CD4-positive, alpha-beta T cell treated with Interleukin-1 beta for 1 hour (primary cell): ENCODE measurements at places on chromosomes 4 and X.

- no peak for DNase-seq
Observed at GRCh38 chrX:78331708-78332107, 4.3 kb upstream of the CYSLTR1 start.

- no peak for DNase-seq
Observed at GRCh38 chr4:145047151-145047550, 50.8 kb downstream of the ANAPC10 start.

DNA sequence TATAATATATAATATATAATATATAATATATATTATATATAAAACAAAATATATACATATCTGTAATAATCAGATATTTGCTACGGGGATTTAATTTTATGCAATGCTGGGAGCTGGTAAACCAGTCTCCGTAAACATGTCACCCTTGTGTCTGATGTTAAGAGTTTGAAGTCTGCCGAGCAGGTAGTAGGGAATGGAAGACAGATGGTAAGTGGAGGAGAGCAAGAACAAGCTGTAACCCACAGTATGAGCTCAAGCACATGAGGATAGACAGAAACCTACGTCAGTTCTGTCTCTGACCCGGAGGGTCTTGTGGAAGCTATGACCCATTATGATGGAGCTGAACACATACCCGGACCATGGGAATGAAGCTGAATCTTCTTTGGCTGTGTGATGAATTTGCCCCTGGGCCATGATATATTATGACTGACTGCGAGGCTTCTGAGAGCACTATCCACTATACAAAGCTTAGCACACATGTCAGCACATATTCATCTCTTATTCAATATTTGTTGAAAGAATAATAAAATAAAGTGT lies 46.2 kb downstream of the TIGD2 start:
- no peak for DNase-seq

DNA sequence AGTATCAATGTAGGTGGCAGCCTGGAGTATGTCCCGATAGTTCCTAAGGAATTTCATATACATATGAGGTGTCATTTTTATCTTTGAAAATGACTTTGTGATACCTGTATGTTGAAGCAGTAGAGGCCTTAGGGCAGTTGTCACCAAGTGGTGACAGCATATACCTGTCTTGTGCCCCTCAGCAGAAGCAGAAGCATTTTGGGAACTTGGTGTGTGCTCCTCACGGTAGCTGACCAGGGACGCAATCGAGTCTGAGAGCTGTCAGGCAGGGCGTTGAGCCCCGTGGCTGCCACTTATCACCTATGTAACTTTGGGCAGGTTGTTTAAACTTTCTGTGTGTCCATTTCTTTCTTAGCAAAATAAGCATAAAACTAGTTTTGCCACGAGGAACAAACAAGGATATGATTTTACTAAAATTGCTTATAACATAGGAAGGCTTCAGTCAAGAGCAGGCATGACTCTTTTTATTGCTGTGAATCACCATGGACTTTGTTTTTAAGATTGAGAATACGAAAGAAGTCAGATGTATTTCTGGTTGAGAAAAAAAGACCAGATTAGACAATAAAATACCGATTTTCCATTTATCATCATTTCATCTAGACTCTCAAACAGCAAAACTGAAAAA lies 161.5 kb downstream of the CPE start:
- no peak for DNase-seq

- DNase-seq, result no peak
Observed at GRCh38 chr4:139167774-139168444, 9.1 kb downstream of the ELF2 start.

DNA sequence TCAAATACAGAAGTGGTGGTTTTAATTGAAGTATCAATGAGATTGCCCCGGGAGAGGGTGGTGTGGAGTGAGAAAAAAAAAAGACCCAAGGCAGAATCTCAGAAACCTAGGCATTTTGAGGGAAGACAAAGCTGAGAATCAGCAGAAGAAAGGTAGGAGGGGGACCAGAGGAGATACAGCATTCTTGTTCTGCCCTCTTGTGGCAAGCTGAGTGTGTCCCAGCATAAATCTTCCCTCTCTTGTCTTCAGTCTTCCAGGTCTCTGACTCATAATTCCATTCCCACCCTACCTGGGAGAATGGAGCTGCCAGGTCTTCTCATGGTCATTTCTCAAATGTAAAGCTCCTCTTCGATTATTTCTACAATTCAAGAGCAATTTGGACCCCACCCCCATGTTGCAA lies 32.7 kb upstream of the MAGED1 start:
- DNase-seq, result no peak

DNA sequence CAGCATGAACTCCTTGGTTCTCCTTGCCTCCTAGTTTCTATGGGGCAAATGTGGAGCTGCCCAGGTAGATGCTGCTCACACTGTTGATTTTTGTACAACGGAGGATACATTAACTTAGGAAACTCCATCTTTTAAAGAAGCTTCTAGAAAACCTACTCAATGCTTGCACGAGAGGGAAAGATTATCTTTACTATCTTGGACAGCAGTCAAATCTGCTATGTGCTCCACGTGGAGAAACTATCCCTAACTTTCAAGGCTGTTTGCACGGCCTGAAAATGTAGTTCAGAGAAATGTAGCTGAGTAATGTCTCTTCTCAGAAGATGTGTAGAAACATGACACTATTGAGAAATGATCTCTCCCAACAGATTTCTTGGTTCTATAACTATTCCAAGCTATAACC lies 1530.9 kb upstream of the PABPC4L start:
- no peak for DNase-seq

GRCh38 chrX:64427787-64428186 lies 32.5 kb upstream of the MTMR8 start:
- no peak for DNase-seq

DNA sequence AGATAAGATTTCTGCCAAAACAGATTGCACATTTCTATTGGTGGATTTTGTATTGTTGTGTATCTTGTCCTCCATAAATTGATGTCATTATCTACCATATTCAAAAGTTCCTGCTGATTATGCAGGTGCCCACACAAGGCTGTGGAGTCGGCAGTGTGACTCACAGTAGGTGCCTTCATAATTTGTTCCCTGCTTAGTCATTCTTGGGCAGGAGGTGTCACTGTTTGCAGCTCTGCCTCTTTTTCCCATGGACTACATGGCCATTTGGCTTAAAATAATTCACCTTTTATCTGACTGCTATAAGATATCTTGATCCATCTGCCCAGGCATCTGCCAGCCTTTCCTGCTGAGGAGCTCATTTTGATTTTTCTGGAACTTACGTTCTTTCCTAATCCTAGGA lies 33.6 kb upstream of the ENPEP start:
- no peak for DNase-seq

DNA sequence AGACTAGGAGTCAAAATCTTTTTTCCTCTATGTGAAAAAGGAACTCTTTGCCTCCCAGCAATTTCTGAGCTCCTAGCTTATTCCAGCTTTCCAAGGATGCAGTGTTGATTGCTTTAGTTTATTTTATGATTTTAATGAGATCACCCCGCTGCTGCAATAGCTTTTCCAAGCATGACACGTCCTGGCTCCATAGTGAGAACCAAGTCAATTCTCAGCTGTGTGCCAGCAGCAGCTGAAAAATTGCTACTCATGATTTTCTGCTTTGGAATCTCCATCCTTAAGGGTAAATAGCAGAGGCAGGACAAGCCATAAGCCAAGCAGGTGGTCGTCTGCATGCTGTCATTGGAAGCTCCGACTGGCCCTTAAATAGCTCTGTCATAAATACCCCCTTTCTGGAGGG lies 64.5 kb downstream of the FTHL17 start:
- no peak for DNase-seq

DNA sequence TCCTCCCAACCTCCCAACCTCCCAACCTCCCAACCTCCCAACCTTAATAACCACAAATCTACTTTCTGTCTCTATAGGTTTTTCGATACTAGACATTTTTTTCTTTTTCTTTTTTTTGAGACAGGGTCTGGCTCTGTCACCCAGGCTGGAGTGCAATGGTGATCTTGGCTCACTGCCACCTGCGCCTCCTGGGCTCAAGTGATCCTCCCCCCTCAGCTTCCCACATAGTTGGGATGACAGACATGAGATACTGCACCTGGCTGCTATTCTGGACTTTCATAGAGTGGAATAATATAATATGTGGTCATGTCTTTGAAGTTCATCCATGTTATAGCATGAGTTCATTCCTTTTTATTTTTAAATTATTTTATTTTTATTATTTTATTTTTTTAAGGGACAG lies 39.5 kb upstream of the ZFX start:
- no peak for DNase-seq

GRCh38 chrX:24498975-24499374 lies 33.9 kb downstream of the PDK3 start:
- no peak for DNase-seq

- no peak for DNase-seq
Observed at GRCh38 chr4:180635281-180635680, 1607.9 kb upstream of the TENM3 start.

- no peak for DNase-seq
Observed at GRCh38 chr4:125951261-125951887, 636.6 kb downstream of the FAT4 start.
